ENCODE measurements at places on chromosomes 5 and 9.

GRCh38 chr5:107023732-107024131 is 647.0 kb downstream of the EFNA5 start:
- no peak for DNase-seq

- no peak for DNase-seq
Measured at GRCh38 chr5:84437673-84438315, 53.1 kb upstream of the EDIL3 start.

GRCh38 chr9:126390923-126391322 is 64.3 kb downstream of the MVB12B start:
- DNase-seq, result no peak

DNA sequence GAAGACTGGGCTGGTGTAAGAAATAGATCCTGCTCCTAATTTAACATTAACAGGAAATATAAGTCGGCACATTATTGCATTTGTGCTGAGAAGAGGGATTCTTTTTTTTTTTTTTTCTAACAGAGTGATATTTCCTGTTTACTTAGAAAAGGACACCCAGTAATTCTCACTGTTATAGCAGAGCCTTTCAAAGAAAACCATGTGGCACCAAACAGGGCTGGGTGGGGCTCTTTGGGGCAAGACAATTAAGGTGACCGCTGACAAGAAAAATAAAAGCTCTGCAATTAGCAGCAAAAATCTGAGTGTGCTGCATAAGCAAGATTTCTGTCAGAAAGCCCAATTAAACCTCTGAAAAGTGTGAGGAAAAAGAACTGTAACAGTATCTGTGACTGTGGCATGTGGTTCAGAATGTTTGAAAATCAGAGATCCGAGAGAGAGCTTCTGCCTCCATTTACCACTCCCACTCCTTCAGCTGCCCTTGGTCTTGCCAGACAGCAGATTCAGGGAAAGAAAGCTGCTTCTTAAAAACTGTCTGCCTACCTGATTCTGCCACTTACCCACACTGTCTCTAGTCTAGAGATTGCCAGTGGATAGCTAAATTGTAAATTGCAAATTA is 77.1 kb upstream of the IQGAP2 start:
- DNase-seq, result peak; percentile 50

DNA sequence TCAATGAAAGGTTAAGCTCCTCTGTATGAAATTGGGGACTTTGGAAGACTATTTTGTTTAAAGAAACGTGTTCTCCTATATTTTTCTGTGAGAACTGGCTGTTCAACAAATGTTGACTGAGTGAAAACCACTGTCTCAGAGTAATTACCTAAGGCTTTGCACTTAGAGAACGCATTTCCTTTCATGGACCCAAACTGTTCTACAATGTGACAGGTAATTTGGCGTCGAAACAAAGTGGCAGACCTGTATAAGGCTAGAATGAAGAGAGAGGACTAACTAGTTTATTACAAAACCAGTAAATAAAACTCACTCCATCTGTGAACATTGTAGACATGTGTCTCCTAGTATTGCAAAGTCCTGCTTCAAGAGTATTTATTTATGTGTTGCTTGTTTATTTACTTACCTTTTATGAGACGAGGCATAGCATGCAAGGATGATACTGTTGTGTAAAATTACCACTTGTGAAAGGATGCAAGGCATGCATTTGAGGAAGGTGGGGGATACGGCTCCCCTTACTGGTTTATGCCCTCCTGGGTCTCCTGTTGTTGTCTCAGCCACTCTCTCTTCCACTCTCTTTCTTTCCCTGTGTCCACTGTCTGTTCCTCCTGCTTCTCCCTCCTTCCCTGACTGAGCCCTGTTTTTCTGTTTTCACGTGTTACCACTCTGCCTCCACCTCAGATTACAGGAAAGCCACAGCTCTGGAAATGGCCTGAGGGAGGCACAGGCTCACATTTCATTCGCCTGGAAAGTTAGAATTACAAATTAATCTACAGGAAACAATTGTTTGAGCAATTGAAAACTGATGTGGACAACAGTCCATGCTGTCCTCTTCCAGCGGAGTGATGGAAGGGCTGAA is 444.0 kb upstream of the ZNF608 start:
- DNase-seq, result no peak

DNA sequence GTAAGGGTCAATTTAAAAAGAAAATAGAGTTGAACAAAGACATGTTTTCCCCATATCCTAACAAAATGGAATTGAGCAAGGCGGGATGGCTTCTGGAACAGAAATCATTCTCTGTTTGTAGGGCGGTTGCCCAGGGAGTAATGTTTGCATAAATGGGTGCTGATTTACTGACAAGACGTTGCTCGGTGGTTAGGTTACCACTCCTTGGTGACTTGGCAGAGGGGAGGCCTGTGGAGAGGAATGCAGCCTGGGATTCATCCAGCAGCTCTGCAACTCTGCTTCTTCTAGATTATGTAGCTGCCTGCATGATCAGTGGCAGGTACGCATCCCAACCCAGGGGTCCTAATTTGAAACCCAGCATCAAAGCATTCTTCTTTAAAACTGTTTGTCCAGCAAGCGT is 200.2 kb downstream of the CFAP90 start:
- DNase-seq, result no peak

GRCh38 chr9:86052556-86053468 is 46.5 kb downstream of the GOLM1 start:
- no peak for DNase-seq

- DNase-seq, result no peak
Measured at GRCh38 chr9:11338130-11338529, 725.3 kb upstream of the PTPRD start.

DNA sequence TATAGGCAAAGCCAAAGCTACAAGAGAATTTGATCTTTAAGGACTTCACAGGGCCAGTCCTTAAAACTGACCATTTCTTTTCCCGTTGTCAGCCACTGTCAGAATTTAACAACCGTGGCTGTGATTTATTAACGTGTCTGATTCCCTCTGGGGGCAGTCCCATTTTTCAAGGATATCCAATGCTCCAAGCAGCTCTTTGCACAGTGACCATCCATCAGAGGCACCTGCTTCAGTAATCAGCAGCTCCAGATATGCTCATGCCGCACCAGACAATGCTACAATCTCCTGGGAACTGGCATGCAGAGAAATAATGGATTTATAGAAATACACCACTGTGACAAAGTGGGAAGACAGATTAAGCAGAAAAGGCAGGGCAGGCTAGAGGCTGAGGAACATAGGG is 163.3 kb upstream of the PPP1R2B start:
- DNase-seq, result no peak

DNA sequence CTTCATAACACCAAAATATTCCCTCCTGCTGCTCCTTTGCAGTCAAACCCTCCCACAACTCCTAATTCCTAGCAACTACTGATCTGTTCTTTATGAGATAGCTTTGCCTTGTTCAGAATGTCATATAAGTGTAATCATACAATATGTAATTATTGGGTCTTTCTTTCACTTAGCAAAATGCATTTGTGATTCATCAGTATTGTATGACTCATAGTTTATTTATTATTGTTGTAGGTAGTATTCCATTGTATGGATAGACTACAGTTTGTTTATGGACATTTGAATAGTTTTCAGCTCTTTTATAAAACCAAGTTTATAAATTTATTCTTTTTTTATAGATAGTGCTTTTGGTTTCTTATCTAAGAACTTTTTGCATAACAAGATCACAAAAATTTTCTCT is 468.2 kb upstream of the KIF2A start:
- no peak for DNase-seq

- no peak for DNase-seq
Measured at GRCh38 chr9:77819657-77820056, 171.5 kb upstream of the GNA14 start.

- no peak for DNase-seq
Measured at GRCh38 chr5:179342577-179342976, 2.7 kb downstream of the ADAMTS2 start.

Data from naive thymus-derived CD8-positive, alpha-beta T cell (primary cell).